Activated CD8-positive, alpha-beta memory T cell treated with anti-CD3 and anti-CD28 coated beads, Interleukin-2, amount 10 ng/mL, durations not matched to agents 7 days and 5 days (primary cell): ENCODE measurements at places on chromosomes 3 and 15.

DNA sequence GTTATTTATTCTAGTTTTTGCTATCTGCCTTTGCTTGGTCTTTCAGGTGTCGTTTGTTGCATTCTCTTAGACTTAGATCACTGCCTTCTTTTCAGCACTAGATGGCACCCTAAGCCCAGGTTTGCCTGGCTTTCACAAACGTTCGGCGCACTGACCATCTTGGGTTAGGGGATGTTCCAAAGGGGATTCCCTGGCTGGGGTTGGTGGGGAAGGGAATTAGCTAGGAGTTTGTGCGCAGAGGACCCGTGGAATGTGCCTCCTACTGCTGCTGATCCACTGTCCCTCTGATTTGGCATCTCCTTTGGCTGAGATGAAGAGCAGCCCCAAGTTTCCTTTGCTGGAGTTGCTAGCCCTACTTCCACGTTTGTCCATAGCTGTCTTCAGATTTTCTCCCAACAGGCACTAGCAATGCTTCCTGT is 33.9 kb downstream of the PFN2 start:
- peak; percentile 46 for DNase-seq

GRCh38 chr3:146249921-146250320 is 984 bp downstream of the PLSCR4 start:
- no peak for DNase-seq

DNA sequence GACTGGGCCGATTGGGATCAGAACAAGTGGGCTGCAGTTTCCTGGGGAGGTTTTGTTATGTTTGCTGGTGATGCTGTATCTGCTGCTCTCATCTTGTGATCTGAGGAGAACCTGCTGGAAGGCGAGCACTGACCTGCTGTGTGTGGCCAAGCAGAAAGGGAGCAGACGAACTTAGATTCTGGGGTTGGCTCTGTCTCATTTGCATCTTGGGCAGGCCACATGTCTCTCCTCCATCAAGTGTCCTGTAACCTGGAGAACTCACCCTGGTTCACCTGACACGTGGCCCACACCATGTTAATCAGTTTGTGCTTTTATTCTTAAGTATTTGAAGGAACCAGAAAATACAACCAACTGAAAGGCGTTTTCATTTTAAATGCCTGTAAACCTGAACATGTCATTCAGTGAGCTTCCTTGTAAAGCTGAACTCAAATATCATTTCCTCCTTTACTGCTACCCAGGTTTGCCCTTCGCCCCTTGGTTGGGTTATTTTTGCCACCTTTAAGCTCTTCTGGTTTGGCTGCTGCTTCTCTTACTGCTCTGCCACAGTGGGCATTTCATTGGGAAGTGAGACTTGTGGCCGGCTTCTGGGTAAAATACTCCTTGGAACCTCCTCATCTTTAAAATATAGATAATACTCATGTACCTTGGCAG is 33.5 kb upstream of the TRAK1 start:
- DNase-seq, result no peak

DNA sequence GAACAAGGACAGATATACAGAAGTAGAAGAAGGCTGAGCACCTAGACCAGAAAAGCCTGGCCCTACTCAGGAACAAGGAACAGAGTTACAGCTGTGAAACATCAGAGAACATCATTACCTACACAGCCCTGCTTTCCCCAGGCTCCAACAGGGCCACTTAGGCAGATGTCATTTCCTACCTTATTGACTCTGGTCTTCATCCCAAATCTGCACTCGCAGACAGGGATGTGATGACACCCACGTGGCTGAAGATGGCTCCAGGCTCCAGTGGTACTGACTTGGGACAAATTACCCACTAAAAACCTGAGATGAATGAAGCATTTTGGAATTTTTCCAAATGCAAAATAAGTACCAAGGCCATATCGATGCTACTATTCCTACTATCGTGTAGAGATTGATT is 18.0 kb upstream of the SSUH2 start:
- no peak for DNase-seq

- DNase-seq, result peak; percentile 47
These were observed 60.2 kb upstream of the TSEN2 start for GRCh38 chr3:12423918-12424630.

- no peak for DNase-seq
These were observed 48.9 kb upstream of the POLG start for GRCh38 chr15:89383365-89384175.
